ENCODE measurements at places on chromosomes 12 and 14. TPM values are rescaled to one million over a fixed set of nuclear protein-coding genes. Genes with fewer than 3 reads are reported as not detected.

GRCh38 chr12:132766380-132767085 lies 4.9 kb upstream of the ANKLE2 start:
- peaks cover 57% of the 10 kb centered on the region for H3K4me1 ChIP-seq
- H3K36me3 ChIP-seq, result peaks cover 8% of the 10 kb centered on the region
- H3K27ac ChIP-seq, result no peak overlapping the region

DNA sequence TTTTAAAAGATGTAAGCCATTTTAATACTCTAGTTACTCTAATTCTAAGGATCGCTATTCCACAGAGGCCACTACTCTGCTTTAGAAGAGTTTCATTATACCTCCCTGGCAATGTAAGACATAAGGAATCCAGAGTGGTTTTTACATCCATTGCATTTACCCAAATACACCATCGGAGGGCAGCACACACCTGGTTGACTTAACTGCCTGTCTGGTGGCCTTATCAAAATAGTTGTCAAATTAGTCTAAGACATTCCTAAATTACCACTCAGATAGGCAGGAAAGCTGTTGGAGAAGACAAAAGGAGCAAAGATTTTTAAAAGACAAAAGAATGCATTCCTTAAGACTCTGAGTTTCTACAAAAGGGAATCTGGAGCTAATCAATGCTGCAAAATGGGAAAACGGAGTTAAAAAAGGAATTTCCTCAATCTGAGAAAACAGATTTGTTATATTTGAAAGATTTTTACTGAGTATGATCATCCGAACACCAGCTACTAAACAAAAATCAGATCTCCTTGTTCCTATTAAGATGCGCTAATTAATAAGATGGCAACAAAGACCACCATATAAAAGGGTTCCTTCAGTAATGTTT lies 33.8 kb upstream of the FGD4 start:
- H3K4me1 ChIP-seq, result no peaks in the 10 kb centered on the region
- peak; percentile 43 for DNase-seq
- H3K4me3 ChIP-seq, result no peak overlapping the region
- no peaks in the 10 kb centered on the region for H3K27me3 ChIP-seq
- H3K36me3 ChIP-seq, result no peaks in the 10 kb centered on the region
- H3K27ac ChIP-seq, result no peak overlapping the region

DBX2 gene
- total RNA-seq, result not detected

GRCh38 chr14:87285506-87285905 lies 707.5 kb downstream of the GALC start:
- DNase-seq, result no peak
- no peak overlapping the region for H3K27ac ChIP-seq
- H3K27me3 ChIP-seq, result no peaks in the 10 kb centered on the region
- H3K4me3 ChIP-seq, result no peak overlapping the region
- H3K36me3 ChIP-seq, result no peaks in the 10 kb centered on the region

GRCh38 chr12:96570579-96570978 lies 81.2 kb downstream of the CFAP54 start:
- H3K4me1 ChIP-seq, result peaks cover 26% of the 10 kb centered on the region
- no peak for DNase-seq
- H3K27ac ChIP-seq, result peak overlapping the region; percentile 36
- H3K27me3 ChIP-seq, result peaks cover 37% of the 10 kb centered on the region

DNA sequence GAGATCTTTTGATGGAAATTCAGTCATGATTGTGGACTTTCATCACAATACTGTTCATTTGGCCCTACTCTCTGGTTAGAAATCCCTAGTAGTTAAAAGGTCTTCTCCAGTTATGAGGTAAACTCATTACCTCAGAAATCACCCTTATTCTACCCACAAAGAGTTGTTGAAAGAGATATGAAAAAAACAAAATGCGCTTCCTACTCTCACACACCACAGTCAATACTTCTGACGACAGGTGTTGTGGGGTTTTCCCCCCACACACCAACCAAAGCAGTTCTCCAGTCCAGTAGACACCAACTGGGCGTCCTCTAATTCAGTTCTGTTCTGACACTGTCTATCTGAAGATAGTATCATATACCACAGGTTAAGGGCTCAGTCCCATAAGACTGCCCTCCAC lies 54.9 kb downstream of the TRMT5 start:
- no peak overlapping the region for H3K4me3 ChIP-seq
- no peaks in the 10 kb centered on the region for H3K27me3 ChIP-seq
- peaks cover 8% of the 10 kb centered on the region for H3K4me1 ChIP-seq
- no peaks in the 10 kb centered on the region for H3K36me3 ChIP-seq
- no peak for DNase-seq

TRIAP1 gene
- 44.5 TPM for total RNA-seq

CFAP251 gene
- total RNA-seq, result 0.70 TPM

DNA sequence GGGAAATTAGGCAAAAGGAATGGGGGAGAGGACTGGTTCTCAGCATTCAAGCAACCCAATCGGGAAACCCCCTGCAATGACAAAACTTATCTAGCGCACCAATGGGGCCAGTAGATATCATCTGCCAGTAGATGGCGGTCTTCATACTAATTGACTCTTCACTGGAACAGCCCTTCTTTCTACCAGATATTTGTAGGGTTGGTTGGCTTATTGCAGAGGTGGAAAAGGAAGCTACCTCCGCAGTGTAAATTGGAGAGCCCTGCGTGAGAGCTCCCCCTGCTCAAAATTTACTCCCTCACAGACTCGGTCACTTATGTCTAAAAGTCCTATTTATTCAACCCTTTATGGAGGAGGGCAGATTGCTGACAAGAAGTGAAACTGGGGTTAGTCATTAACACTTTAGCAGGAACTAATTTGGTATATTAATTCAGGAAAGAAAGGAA lies 166.1 kb upstream of the CCND2 start:
- no peaks in the 10 kb centered on the region for H3K36me3 ChIP-seq
- peaks cover 15% of the 10 kb centered on the region for H3K27me3 ChIP-seq
- peak overlapping the region; percentile 24 for H3K27ac ChIP-seq
- peak; percentile 71 for DNase-seq
- peaks cover 54% of the 10 kb centered on the region for H3K4me1 ChIP-seq
- peak overlapping the region; percentile 72 for H3K4me3 ChIP-seq

DNA sequence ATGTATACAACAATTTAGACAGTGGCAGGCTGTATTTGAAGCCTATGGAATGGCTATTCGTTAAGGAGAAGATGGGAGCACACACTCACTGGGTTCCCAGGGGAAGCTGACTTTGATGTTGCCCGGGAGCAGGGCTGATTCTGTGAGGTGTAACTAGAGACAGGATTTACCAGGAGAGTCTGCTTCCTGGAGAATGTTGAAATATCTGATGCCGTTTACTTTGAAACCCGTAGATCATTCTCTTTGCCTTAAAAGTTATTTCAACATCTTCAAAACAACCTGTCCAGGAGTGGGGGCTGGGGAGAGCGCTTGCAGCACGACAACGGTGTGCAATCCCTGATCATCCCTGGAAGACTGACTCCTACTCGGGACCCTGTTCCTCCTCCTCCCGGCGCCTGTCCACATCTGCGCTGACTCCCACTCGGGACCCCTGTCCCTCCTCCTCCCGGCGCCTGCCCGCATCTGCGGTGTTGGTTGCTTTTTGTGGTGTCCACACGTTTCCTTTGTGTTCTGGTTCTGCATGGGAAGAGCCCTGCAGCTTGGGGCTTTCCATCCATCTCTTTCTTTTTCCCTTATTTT lies 72.6 kb downstream of the AACS start:
- H3K27ac ChIP-seq, result no peak overlapping the region
- H3K4me3 ChIP-seq, result no peak overlapping the region
- no peaks in the 10 kb centered on the region for H3K27me3 ChIP-seq
- peaks cover 1% of the 10 kb centered on the region for H3K36me3 ChIP-seq

DNA sequence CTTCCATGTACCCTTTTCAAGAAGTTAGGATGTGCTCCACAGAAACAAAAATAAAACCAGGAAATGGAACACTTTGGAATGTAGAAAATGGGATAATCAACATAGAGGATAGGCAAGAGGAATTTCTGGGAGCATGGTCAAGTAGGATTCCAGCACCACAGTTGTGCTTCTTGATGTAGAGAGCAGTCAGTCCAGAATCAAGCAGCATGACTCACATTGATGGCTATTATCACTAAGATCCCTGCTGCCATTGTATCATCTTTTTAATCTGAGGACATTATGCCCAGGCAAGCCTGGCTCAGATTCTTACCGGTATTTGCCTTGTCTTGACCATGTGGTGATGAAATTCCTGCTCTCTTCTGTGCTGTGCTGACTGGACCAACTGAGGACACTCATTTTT lies 5.7 kb downstream of the ETFRF1 start:
- no peak overlapping the region for H3K4me3 ChIP-seq
- H3K27ac ChIP-seq, result no peak overlapping the region

DNA sequence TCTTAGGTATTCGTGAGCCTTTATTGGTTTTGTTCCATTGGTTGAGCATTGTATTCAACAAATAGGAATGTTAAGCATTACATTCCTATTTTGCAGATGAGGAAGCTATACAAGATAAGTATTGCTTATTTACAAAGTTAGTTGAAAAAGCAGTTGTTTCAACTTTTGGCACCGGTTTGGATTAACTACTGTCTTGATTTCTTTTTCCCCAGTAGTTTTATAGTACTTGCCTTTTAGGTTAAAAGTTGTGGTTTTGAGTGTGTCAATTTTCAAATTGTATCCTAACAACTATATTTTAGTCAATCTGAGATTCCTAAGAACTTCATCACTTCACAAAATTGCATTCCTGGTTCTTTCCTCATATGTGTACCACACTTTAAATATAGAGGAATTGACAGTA lies 23.8 kb upstream of the MBIP start:
- H3K27ac ChIP-seq, result no peak overlapping the region
- peaks cover 23% of the 10 kb centered on the region for H3K27me3 ChIP-seq
- H3K4me3 ChIP-seq, result no peak overlapping the region
- DNase-seq, result no peak

TRIM9 gene
- 1.4 TPM for total RNA-seq

SLC25A47 gene
- total RNA-seq, result not detected

DNA sequence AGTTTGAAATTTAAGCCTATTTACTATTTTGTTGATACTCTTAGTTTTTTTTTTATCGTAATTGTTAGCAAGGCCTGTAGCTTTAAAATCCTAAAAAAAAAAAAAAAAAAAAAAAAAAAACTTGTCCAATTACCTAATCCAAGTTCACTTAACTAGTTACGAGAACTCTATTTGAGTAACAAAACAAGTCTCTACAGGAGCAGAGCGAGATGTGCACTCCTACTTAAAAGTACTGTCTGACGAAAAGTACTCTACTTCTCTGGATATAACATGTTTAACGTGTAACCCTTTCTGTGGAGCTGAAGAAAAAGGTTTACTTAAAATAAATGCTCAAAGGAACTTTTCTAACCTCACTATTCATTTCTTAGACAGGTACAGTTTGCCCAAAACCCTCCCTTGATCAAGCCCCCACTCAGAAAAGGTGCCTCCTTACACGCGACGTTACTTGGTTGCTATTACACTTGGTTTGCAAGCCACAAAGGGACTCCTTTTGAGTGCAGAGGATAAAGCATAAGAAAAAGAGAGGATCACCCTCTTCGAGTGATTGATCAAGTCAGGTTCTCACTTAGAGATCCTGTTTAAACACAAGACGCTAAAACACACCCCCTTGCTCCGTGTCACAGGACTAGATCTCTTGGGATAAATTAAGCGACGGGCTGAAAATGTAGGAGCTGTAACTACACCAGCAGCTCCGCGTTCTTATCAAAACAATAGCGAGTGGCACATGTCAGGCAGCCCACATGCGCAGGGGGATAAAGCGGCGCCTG lies 2.2 kb downstream of the BAZ1A start:
- no peaks in the 10 kb centered on the region for H3K27me3 ChIP-seq
- H3K36me3 ChIP-seq, result peaks cover 31% of the 10 kb centered on the region
- peaks cover 55% of the 10 kb centered on the region for H3K4me1 ChIP-seq
- H3K4me3 ChIP-seq, result peak overlapping the region; percentile 98
- DNase-seq, result peak; percentile 46

FAM186B gene
- total RNA-seq, result 0.74 TPM

DNA sequence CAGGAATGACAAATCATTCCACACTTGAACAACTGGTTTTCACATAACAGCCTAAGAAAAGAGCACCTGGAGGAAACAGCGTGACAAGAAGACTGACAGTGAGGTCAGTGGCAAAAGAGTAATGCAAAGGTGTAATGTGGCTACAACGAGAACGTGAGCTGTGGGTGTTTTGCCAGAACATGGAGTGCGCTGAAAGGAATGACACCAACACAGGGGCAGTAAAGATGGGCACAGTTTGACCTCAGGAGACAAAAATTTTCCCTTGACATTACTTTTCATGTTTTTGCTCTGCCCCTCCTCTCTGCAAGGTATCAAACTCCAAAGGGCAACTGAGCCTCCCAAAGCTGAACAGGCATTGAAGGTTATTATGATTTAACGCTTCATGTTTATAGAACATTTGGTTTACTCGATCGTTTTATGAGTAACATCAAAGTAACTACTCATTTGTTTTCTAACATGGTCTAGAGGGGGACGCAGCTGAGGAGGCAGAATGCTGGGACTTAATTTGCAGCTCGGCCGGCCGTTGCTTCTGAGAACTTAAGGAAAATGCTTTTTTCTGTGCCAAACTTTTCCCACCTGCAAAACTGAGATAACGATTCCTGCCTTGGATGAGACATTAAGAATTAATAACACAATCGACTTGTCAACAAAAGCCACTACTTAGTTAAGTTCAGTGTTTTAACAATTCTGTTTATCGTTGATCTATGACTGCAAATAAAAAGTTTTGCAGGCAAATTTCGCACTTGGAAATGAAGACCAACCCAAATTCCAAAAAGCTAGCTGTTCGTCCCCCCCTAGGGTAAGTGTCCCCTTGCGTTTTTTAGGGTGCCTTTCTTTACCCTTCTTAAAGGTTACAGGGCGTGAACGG lies 954 bp downstream of the HAUS4 start:
- DNase-seq, result no peak
- no peaks in the 10 kb centered on the region for H3K27me3 ChIP-seq
- peak overlapping the region; percentile 93 for H3K27ac ChIP-seq
- peak overlapping the region; percentile 97 for H3K4me3 ChIP-seq

WIF1 gene
- total RNA-seq, result not detected

GRCh38 chr14:102965971-102966655 lies 43.6 kb downstream of the AMN start:
- no peak overlapping the region for H3K27ac ChIP-seq
- no peak overlapping the region for H3K4me3 ChIP-seq
- H3K36me3 ChIP-seq, result no peaks in the 10 kb centered on the region
- no peaks in the 10 kb centered on the region for H3K27me3 ChIP-seq
- DNase-seq, result no peak

TAS2R50 gene
- 0.90 TPM for total RNA-seq

GRCh38 chr12:125049093-125049458 lies 16.2 kb upstream of the AACS start:
- H3K27ac ChIP-seq, result no peak overlapping the region
- H3K4me1 ChIP-seq, result peaks cover 8% of the 10 kb centered on the region
- H3K27me3 ChIP-seq, result no peaks in the 10 kb centered on the region
- H3K36me3 ChIP-seq, result peaks cover 1% of the 10 kb centered on the region

ZDHHC22 gene
- not detected for total RNA-seq

Measured in activated T-cell treated with anti-CD3 and anti-CD28 coated beads, Interleukin-2, amount 50 U/mL, for 72 hours (primary cell).